Esophagus mucosa (tissue), 1 donor: ENCODE measurements at places on chromosomes 5 and 9. TPM values are rescaled to one million over a fixed set of nuclear protein-coding genes. Genes with fewer than 3 reads are reported as not detected.

GRCh38 chr5:54655266-54655665, 137.7 kb downstream of the SNX18 start:
- ATAC-seq: no peak

- no peak for ATAC-seq
Measured at GRCh38 chr9:79765466-79765865, 193.7 kb downstream of the TLE4 start.

DNA sequence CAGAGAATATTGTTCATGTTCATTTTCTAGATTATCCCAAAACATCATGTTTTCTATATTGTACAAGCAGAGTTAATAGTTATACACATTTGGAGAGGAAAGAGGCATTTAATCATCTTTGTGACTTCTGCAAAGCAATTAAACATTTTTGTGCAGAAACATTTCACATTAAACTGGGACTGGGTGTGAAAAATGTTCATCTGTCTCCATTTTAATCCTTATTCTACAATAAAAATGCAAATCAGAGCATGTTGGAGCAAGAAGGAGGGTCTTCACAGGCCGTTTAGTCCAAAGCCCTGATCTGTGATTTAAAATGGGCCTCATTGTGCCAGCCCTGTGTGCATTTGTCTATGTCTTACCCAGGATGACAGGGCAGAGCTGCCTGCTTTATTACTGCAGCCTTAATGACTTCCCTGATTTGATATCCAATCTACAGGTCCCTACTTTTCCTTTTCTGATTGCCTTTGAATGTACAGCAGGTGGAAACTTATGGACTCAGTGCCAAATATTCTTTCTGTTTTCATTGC, 183.5 kb downstream of the CAVIN4 start:
- ATAC-seq: no peak

- ATAC-seq: no peak
Measured at GRCh38 chr9:109910671-109911518, 130.9 kb downstream of the PALM2AKAP2 start.

- no peak for ATAC-seq
Measured at GRCh38 chr5:57445006-57445704, 37.5 kb downstream of the ACTBL2 start.

- ATAC-seq: no peak
Measured at GRCh38 chr5:92207151-92207550, 824.0 kb upstream of the ARRDC3 start.

GRCh38 chr5:124301850-124302249, 444.6 kb downstream of the ZNF608 start:
- no peak for ATAC-seq

GRCh38 chr5:132019337-132019736, 7.9 kb upstream of the ACSL6 start:
- ATAC-seq: no peak

GRCh38 chr5:178221853-178222252, 10.7 kb downstream of the PHYKPL start:
- ATAC-seq: peak; percentile 21

DNA sequence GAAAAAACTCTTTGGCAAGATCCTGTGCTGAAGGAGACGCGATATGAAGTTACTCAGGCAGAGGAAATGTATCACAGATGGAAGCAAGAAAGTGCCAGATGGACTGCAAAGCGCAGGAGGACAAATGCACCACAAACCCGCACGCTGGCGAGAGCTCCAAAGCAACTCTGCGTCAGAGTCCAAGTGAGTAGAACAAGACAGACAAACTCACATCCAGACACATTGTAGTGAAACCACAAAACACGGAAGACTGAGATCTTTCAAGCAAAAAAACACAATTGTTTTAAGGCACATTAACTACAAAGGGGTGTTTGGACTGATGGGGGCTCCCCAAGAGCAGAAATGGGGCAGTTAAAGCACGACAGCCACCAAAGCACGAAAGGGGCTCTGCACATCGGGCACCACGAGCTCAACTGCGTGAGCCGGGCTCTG, 39.2 kb upstream of the NKD2 start:
- no peak for ATAC-seq

DNA sequence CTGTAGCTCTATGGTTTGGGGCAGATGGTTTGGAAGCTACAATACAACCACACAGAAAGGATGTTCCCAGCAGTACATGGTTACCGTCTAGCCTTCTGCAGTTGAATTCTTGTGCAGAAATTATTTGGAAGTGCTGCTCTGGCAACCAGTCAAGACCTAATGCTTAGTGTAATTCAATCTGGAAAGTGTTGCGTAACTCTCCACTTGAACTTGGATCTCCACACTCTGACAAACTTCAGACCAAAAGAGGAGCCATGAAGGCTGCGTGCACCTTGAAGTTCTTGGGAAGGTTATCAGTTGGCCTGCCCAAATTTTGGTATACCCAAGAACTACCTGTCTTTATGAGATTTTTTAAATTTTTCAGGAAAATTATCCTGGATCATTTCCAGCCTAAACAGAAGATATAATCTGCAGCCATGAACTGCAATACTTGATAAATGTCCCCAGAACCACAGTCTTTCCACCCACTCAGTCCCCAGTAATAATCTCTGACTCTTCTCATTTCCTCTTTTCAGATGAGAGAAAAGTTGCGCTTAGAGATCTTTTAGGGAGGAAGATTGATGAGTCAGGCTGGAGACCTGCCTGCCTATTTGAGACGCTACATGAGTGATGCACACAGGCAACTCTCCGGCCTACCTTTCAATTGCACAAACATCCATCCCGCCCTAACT, 159.9 kb downstream of the FANCC start:
- ATAC-seq: peak; percentile 49

- ATAC-seq: no peak
Measured at GRCh38 chr5:180068519-180069090, 3.0 kb downstream of the RNF130 start.

DNA sequence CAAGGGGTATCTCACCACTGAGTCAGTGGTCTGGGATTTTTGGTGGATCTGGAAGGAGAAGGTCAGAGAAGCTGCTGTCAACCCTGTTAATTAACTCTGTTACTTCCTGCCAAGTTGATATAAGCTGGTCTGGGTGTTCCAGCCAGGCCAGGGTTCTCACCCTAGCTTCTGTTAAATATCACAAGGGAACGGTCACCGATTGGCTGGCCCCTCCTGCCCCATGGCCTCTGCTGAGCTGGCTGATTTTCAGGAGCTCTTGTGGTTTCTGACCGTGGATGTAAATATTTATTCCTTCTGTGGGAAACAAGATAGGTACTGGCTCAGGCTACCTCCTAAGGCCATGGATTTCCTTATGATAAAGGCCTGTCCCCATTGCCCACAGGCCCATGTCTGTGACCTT, 1.0 kb downstream of the ADAMTS13 start:
- ATAC-seq: no peak

GRCh38 chr5:136740228-136740627, 374.9 kb upstream of the TRPC7 start:
- no peak for ATAC-seq

DNA sequence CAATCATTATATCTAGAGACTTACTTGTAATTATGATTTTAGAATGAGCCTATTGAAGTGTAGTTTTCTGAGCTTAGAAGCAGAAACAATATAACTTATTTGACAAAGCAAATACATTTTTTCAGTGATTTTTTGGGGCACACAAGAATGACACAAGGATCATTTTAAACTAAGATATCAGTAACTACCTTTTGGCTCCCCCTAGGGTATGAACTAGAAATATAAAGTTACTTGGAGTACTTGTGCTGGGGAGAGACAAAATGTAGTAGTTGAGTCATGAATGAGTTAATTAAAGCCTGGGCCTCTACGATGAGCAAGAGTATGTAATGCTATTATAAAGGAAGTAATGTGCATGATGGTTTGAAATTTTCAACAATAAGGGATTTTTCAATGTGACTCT, 1244.1 kb upstream of the ACO1 start:
- ATAC-seq: no peak

GRCh38 chr9:30723656-30724055, 1660.8 kb upstream of the ACO1 start:
- no peak for ATAC-seq

- ATAC-seq: peak; percentile 36
Measured at GRCh38 chr9:130117816-130118632, 54.2 kb upstream of the NCS1 start.

DNA sequence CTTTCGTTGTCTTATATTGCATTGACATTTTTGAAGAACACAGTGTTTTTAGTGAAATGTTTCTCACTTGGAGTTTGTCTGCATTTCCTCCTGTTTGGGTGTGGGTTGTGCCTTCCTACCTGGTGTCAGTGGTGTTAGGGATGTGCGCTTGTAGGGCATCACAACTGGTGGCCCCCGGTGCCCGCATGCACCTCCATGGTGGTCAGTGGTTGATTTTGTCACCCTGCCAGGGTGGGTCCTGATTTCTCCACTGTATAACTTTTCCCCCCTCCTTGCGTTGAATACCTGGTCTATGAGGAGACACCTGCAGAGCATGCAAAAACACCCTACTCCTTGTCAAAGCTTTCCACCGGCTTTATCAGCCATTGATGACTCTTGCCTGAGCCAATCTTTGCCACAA, 132.9 kb downstream of the BARX1 start:
- ATAC-seq: no peak

- peak; percentile 69 for ATAC-seq
Measured at GRCh38 chr5:16673241-16674201, 56.7 kb upstream of the RETREG1 start.

DNA sequence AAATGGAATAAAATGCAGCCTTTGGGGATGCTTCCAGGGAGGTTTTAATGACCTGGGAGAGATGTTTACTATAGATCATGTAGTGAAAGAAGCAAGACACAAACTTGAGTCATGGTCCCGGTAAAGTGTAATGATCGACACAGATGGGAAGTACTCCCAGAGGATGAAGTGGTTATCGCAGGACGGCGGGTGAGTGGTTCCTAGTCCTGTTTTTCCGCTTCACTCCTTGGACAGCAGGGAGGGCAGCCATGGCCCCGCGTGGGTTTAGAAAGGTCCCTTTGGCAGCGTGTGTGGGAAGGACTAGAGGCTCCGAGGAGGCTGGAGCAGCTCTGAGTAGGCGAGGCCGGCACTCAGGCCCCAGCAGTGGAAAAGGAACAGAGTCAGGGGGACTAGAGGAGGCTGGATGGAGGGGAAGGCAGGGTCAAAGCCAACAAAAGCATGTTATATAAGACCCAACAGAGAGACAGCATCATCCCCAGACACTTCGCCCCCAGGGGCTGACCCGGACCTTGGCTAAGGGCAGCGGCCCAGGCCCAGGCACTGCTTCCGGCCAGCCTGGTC, 49.2 kb upstream of the STXBP1 start:
- peak; percentile 12 for ATAC-seq

- no peak for ATAC-seq
Measured at GRCh38 chr9:72596451-72597180, 75.2 kb downstream of the TMC1 start.

- no peak for ATAC-seq
Measured at GRCh38 chr9:83299094-83299493, 236.2 kb upstream of the RASEF start.

DNA sequence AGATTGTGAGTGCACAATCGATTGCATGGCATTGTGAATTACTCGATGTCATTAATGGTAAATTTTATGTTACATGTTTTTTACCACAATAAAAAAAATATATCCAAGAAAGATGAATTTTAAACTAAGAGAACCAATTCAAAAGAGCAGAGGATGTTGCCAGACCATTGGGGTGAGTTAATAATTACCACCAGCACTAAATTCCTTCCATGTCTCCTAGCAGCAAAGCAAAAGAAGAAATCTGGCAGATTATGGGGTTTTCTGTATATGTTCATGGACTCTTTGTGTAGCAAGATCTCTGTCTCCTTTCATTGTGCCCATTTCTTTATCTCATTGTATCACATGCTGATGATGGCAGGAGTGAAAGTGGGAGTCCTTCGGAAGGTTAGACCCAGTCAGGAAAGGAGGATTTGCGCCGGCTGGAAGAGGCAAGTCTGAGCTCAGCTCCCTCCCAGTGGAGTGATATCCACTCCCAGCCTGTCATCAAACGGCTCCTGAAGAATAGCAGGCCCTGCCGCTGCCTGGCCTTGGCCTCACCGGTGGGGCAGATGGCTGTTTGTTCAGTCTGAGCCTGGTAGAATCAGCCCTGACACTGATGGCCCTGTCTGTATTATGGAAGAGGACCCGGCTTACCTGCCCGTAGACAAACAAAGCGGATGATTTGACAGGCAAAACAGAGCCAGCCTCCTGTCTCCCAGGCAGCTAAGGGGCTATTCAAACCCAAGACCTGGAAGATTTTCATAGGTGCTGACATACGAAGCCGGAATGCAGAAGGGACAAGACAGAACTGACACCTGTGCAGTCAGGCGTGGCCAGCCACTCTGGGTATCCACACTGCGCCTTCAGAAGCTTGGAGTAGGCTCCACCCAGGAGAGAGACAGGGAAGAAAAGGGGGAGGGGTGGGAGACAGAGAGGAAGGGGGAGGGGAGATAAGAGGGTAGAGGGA, 21.9 kb upstream of the FOXE1 start:
- peak; percentile 55 for ATAC-seq

- ATAC-seq: peak; percentile 88
Measured at GRCh38 chr5:61866930-61867329, 439.1 kb upstream of the KIF2A start.

GRCh38 chr5:175102717-175103116, 341.3 kb downstream of the DRD1 start:
- no peak for ATAC-seq

- ATAC-seq: no peak
Measured at GRCh38 chr5:115484368-115484767, 60.2 kb downstream of the FEM1C start.

DNA sequence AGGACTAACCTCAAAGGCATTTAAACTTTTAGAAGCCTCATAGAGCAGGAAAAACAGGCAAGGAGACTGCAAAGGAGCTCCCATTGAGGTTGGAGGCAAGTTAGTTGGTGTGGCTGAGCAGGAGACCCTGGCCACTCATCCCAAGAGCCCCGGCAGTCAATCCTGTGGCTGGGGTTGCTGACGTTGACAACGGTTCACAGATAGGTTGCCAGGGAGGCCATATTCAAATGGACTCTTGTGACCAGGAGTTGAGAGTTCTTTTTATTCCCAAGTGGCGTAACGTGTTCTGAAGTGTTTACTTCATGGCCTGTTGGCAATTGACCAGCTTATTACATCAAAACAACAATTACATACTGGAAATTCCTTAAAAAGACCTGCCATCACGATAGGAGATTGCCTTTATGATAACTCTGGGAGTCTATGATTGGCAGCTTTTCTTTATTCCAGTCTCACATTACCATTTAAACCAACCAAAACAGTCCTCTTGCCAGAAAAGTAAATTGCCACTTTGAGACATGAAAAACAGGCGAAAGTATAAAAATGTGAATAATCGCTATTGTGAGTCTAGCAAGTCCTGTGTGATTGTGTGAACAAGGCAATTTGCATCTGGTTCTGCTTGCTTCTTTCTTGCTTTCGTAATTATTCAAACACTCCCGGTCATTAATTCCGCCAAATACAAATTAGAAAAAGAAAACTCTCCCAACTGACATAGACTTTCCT, 394.9 kb downstream of the MED10 start:
- ATAC-seq: no peak

Gene SCGB3A2
- total RNA-seq: not detected

Gene SPINK7
- 138 TPM for total RNA-seq

Gene SLC4A9
- 0.08 TPM for total RNA-seq

Gene TMEM174
- total RNA-seq: not detected

Gene NADK2
- total RNA-seq: 13.6 TPM

Gene PCDHGB2
- total RNA-seq: 1.2 TPM

Gene GRXCR2
- total RNA-seq: not detected

Gene TLE1
- 12.0 TPM for total RNA-seq
